ENCODE measurements at places on chromosomes 6 and 20.
A peak's percentile ranks its signal among the peaks of the same experiment; 100 is the strongest.

DNA sequence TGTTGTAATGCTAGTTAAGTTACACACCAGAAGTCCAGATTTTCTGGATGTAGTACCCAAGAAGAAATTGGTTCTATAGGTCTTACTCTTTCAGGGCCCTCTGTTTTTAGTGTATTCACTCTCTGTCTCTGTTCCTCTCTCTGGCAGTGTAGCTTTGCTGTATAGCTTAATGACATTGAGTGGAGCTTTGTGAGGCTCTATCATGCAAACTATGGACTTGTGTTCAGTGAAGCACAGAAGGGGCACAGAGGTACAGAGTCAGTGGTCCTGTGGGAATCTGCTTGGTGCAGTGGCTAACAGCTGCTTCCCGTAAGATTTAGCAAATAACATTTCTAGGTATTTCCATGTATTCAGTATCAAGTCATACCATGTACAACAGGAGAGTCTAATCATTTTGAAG is 26.1 kb downstream of the NKX2-4 start:
- DNase-seq, result no peak

DNA sequence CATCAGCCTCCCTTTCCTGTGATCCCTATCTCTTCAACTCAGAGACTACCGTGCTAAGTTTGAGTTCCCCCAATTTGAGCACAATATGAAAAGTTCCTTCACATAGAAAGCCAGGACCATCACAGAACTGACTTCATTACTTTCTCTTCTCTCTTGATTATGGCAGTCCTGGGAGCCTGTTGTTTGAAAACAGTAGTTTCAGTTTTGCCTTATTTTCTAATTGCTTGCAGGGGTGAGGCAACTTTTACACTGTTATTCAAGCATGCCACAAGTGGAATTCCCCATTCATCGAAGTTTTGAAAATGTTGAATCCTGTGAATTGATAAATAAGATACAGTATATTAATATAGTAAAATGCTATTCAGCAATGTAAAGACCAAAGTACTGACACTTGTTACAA is 569.7 kb upstream of the MARCKS start:
- no peak for DNase-seq

GRCh38 chr20:60999250-60999649 is 252.8 kb upstream of the CDH4 start:
- no peak for DNase-seq

GRCh38 chr6:154569156-154569862 is 58.8 kb upstream of the CNKSR3 start:
- no peak for DNase-seq

DNA sequence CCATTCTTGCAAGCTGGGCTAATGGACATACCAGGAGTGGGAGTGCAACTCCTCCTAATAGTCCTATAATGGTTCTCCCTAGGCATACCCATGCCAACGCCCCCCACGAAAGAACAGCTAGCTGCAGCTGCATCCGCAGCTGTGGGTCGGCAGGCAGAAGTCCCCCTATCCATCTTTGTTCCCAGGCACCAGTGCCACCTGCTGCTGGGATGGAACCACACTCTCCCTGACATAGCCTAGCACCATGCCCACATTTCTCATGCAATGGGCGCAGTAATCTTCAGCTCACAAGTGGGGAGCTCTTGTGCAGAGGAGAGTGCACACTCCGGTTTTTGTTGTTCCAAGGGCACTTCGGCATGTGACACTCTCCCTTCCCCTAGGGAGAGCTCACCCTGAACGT is 567.8 kb downstream of the GRIK2 start:
- DNase-seq, result no peak

- no peak for DNase-seq
These were observed 23.5 kb upstream of the IBTK start for GRCh38 chr6:82270881-82271635.

- no peak for DNase-seq
These were observed 81.4 kb upstream of the HEY2 start for GRCh38 chr6:125668071-125668470.

DNA sequence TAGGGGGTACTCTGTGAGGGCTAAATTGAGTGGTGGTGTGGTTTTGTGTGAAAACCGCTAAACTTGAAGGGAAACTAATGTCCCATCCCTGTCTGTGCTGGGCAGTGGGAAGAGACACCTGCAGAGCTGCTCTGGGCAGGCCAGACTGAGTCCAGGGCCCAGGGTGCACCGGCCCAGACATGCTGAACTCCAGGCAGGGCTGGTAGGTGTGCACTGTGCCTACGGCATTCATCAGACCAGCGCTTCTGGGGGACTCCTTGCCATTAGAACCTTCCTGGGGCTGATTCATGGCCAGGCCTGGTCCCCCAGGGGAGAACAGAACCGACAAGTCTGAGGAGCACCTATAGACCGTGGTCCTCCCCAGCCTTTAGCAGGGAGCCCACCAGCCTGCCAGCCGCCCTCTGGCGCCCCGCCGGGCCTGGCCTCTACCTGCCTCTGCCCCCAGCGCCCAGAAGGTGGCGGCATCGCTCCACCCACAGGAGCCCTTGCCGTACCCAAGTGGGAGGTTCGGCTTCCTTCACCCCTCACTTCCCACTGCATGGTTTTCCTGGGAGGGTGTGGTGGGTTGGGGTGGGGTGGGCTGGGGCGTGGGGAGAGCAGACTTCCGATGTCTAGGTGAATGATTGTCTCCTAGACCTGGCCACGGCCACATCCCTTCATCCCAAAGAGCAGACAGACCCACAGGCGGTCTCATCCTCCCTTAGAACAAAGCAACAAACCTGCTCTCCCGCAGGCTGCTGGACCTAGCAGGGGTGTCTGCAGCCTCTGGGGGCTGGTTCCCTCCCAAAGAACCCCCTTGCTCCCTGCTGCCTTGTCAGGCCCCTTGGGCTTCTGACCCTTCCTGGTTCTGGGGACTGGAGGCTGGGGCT is 15.5 kb downstream of the CCDC167 start:
- peak; percentile 80 for DNase-seq

- DNase-seq, result no peak
These were observed 18.5 kb upstream of the ZC3H12D start for GRCh38 chr6:149503276-149503675.

DNA sequence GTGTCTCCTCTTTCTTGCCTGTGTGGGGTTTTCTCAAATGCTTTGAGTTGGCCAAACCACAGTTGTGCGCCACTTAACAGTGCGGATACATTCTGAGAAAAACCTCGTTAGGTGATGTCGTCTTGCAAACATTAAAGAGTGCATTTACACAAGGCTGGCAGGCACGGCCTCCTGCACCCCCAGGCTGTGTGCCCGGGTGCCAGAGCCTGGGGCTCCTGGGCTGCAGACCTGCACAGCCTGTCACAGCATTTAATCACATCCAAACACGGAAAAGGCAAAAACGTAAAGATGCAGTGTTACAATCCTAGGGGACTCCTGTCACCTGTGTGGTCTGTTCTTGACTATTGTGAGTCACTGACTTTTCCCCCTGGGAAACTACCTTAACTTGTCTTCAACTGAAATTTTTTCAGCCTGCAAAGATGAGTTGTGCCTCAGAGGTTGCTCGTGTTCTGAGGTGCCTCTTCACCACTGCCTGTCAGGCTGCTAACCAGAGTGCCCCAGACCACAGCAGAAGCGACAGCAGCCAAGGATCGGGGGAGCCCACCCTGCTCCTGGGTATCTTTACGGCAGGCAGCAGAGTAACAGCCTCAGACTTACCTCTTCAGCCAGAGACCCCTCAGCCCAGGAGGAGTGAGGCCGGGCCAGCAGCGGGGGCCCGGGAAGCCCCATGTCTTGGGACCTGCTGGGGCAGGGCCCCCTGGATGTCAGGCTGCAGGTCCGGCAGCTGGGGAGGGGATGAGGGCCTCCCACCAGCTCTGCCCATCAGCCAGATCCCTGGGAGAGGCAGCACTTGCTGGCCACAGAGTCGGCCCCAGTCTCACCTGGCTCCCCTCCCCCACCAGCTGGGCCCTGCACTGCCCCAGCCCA is 683 bp upstream of the C20orf204 start:
- DNase-seq, result peak; percentile 63

- DNase-seq, result no peak
These were observed 173.0 kb upstream of the ECI2 start for GRCh38 chr6:4308364-4308763.

- no peak for DNase-seq
These were observed 435.8 kb upstream of the JARID2 start for GRCh38 chr6:14810021-14810420.

- no peak for DNase-seq
These were observed 60.6 kb downstream of the OTOR start for GRCh38 chr20:16808796-16809195.

GRCh38 chr6:26307850-26308249 is 57.1 kb upstream of the BTN3A2 start:
- no peak for DNase-seq

- DNase-seq, result no peak
These were observed 413.5 kb downstream of the CDC5L start for GRCh38 chr6:44800784-44801592.

DNA sequence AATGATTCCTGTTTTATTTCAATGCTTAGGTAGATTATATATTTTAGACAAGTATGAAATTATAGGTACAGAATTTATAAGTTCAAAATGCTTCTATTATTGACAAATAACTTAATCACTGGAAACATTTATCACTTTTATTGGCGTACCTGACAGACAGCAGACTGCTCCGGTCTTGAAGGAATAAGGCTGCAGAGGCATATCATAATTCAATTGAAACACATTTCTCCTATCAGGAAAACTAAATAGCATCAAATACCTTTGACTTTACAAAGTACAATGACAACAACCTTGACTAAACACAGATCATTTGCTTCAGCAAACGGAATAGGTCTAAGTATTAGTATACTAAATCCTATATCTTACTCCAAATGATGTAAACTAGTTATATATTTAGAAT is 91.3 kb downstream of the GRIK2 start:
- no peak for DNase-seq

DNA sequence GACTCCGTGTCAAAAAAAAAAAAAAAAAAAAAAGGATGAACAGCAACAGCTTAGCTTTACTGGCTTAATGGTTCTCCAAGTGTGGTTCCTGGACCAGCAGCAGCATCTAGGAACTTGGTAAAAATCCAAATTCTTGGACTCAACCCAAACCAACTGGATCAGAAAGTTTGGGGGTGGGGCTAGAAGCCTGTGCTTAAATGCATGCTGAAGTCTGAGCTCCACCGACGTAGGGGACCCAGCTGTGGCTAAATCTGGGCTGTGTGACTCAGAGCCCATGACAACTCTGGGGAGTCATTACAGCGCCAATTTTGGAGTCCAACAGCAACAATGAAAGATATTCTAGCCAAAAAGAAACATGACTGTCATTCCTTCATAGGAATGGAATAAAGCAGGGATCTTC is 13.6 kb upstream of the CHD6 start:
- DNase-seq, result no peak

DNA sequence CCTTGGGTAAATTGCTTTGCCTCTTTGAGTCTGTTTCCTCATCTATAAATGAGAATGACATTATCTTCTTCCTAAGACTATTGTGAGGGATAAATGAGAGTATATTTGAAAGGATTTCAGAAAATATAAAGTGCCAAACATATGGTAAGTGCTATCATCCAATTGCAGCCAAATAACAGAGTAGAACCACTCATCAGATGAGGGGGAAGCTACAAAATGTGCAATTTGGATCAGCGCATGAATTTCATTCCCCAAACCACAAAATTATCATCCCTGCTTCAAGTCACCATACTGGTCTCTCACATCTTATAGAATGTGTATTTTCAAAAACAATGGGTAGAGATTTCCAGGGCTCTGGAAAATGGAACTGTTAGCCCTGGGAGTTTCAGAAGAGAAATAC is 158.5 kb downstream of the ARHGAP18 start:
- DNase-seq, result no peak

- no peak for DNase-seq
These were observed 2.1 kb upstream of the MUC22 start for GRCh38 chr6:31008165-31008564.

DNA sequence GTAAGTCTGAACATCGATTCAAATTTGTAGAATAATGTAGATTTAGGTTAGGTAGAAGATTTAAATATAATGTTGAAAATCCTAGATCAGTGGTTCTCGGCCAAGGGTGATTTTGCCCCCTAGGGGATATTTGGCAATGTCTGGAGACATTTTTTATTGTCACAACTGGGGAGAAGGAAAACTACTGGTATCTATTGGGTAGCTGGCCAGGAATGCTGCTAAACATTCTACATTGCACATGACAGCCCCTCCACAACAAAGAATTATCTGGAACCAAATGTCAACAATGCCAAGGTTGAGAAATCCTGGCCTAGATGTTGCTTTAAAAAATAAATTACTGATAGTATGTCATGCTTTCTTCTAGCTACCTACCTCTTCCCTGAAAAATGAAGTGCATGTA is 76.1 kb downstream of the HIVEP2 start:
- no peak for DNase-seq

DNA sequence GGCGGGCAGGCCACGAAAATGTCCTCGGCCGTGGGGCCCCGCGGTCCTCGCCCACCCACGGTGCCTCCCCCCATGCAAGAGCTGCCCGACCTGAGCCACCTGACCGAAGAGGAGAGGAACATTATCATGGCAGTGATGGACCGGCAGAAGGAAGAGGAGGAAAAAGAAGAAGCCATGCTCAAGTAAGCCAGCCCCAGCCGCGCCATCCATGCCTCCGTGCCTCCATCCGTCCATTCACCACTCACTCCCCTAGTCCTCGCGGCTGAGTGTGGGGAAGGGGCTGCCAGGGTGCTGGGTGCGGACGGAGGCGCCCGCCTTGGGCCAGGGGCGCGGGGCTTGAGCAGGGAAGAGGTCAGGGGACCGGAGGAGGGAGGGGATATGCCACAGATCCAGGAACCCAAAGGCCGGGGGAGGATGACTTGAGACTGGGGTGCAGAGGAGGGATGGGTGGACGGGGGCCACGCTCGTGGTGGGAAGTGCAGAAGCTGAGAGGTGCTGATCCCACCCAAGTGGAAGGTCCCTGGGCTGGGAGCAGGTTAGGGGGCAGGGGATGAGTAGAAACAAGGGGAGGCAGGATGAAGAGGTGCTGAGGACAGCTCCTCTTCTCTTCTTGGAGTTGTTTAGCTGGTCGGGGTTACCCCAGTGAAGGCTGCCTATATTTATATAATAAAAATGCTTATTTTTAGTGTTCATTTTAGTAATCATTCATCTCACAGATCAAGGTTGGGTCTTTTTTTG is 825 bp downstream of the RIMS1 start:
- no peak for DNase-seq

GRCh38 chr6:52009466-52010140 is 77.8 kb downstream of the PKHD1 start:
- DNase-seq, result no peak

GRCh38 chr6:1708122-1708521 is 98.4 kb downstream of the FOXC1 start:
- DNase-seq, result no peak

GRCh38 chr6:156598071-156598854 is 178.9 kb upstream of the ARID1B start:
- no peak for DNase-seq

DNA sequence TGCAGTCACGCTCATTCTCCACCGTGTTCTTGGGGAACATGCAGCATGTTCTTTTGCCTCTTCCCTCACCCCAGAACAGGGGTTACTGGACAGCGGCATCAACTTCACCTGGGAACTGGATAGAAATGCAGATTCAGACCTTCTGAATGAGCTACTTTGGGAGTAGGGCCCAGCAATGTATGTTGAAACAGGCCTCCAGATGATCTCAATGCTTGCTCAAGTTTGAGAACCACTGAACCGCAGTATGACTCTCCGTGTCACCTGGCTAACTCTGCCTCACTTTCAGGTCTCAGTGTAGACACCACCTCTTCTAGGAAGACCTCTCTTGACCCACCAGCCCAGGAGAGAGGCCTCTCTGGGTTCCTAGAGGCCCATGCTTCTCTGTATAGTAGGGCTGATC is 4.9 kb downstream of the TRIB3 start:
- no peak for DNase-seq

GRCh38 chr6:122789182-122790027 is at the start of gene SMPDL3A:
TSS of gene SMPDL3A (plus strand) at chr6:122789258. CDS start at chr6:122789347, 89 bp downstream.
- DNase-seq, result peak; percentile 41

GRCh38 chr6:149451376-149452036 is 33.3 kb downstream of the ZC3H12D start:
- DNase-seq, result peak; percentile 33
